Stimulated activated memory B cell treated with anti-CD40 and anti-IgM and Interleukin-4, amounts not matched to agents 10 μg/mL and 1 μg/mL and 100 μg/mL, for 72 hours (primary cell): ENCODE measurements at places on chromosomes 7 and 10.

DNA sequence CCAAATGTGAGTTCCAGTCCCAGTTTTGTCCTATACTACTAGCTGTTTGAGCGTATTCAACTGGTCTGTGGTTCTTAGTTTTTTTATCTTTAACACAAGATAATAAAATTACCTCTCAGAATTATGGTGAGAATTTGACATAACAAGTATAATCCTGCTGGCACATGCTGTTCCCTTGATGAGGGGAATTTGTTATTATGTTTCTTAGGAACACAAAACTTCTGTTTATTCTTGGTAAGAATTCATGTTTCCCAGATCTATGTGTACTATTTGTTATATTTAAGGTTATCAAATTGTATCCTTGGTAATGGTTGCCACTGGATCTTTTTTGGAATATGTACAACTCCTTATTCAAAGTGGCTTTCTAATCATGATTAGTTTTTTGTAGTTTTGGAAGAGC is 335.6 kb downstream of the ADK start:
- ATAC-seq, result no peak

DNA sequence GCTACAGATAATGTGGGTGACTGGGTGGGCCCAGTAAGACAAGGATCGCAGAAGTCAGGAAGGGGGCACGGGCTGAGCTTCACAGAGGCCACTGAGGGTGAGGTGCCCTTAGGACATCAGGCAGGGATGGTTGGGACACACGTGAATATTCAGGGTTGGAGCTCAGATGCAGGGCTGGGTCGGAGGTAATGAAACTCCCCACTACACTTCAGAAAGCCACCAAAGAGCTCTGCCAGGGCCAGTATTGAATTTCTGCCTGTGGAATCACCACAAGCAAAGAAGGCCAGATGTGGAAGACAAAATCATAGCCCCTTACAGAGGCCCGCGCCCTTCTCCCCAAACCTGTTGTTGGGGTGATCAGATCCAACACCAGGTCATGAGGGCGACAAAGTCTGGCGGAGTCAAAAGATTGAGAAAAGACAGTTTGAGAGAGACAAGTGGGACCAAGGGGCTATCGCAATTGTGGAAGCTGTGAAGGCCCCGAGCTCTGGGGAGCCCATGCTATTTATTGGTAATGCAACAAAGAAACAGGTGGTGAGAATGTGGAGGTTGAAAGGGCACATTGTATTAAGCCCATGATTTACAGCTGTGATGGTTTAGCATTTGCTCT is 42.4 kb downstream of the STRA8 start:
- ATAC-seq, result no peak

GRCh38 chr7:155681663-155682062 is 37.2 kb downstream of the RBM33 start:
- ATAC-seq, result no peak

DNA sequence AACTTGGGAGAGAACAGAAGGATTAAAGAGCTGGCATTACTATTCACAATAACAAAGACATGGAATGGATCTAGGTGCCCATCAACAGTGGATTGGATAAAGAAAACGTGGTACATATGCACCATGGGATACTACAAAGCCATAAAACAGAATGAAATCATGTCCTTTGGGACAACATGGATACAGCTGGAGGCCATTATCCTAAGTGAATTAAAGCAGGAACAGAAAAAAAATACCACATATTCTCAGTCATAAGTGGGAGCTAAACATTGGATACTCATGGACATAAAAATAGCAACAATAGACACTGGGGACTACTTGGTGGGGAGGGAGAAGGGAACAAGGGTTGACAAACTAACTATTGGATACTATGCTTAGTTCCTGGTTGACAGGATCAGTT is 133.2 kb upstream of the ITGB1 start:
- no peak for ATAC-seq

- ATAC-seq, result no peak
These were observed 9.3 kb downstream of the STEAP1 start for GRCh38 chr7:90163534-90163933.

- ATAC-seq, result peak; percentile 40
These were observed 10.9 kb upstream of the MAP3K8 start for GRCh38 chr10:30422981-30423654.

DNA sequence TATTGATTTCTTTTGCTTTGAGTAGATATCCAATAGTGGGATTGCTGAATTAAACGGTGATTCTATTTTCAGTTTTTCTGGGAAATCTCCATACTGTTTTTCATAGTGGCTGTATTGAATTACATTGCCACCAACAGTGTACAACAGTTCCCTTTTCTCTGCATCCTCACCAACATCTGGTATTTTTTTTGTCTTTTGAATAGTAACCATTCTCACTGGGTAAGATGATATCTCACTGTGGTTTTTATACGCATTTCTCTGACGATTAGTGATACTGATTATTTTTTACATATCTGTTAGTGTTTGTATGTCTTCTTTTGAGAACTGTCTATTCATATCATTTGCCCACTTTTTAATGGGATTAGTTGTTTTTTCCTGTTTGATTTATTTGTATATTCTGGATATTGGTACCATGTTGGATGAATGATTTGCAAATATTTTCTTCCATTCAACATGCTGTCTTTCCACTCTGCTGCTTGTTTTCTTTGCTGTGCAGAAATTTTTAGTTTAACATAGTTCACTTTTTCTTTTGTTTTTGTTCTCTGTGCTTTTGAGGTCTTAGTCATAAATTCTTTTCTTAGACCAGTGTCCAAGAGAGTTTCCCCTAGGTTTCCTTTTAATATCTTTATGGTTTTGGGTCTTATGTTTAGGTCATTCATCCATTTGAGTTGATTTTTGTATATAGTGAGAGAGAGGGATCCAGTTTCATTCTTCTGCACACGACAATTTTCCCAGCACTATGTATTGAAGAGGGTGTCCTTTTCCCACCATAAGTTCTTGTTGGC is 584.7 kb downstream of the PHTF2 start:
- ATAC-seq, result no peak

DNA sequence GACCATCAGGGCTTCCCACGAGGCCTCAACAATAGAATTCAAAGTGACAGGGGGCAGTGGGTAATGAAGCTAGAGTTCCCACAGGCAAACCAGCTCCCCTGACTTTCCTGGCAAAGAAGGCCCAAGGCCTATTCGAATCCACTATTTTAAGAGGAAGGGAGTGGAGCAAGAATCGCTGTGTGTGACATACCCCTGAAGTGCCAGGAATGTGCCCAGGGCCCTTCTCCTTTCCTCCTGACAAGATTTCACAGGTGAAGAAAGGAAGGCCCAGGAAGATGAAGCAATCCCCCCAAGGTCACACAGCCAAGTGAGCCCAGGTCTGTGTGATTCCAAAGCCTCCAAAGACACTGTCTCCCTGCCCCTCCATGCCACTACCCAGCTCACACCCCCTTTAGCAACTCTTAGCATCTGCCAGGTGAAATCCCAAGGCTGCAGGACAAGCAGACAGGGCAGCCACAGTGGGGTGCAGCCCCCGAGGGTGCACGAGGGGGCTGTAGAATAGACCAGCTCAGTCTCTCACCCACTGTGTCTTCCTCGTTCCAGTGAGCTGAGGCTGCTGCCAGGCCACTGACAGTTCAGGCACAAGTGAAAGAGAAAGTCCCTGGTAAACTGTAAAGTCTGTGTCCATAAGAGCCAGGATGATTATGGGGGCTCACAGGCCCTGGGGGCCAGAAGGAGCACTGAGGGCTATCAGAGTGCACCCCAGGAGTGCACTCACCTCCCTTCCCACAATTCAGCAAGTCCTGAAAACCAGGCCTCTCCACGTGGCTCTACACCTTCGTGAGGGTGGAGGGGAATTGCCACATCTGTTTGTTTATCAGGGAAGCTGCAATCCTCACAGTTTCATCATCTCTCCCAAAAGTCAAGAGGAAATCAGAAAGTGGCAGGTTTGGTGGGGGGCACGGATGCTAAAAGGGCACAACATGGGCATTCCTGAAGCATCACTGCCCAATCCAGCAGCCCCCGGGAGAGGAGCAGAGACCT is 70.8 kb upstream of the ZMIZ1 start:
- no peak for ATAC-seq

GRCh38 chr10:1954300-1954699 is 217.0 kb upstream of the ADARB2 start:
- no peak for ATAC-seq

DNA sequence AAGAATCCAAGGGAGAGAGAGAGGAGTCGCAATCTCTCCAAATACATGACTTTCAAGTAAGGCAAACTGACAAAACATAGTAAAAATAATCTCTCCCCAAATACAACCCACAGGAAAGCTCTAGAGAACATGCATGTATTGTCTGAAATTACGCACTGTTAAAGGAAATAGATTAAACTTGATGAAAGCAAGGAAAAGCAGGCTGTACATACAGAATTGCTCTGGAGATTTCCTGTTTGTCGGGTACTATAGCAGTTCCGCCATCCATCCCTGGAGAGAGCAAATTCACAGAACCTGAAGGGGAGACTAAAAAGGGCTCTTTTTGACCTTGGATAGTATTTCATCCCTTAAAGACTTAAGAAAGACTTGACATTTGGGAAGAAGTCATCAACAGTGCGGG is 170.2 kb upstream of the BET1 start:
- ATAC-seq, result no peak

GRCh38 chr7:148719753-148720152 is 21.1 kb downstream of the CUL1 start:
- ATAC-seq, result no peak

- no peak for ATAC-seq
These were observed 233.9 kb downstream of the DNAJB6 start for GRCh38 chr7:157570531-157571200.

DNA sequence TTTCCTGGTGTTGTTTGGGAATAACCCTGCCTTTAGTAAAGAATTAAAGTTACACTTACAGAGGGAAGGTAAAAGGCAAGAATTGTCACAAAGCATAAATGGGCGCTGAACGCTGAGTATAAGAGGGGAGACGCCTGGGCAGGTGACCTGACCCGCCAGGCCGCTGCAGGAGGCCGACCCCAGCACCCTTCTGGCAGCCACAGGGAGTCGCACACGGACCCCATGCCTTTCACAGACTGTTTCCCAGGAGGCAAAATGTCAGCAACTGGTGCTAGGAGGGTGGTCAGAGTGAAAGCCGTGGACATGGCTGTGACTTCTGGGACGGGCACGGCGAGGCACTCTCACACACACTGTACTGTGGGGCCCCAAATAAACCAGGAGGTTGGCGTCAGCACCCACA is 288.2 kb downstream of the WDR37 start:
- ATAC-seq, result no peak

GRCh38 chr7:10146271-10146670 is 827.4 kb upstream of the PHF14 start:
- no peak for ATAC-seq

GRCh38 chr7:97845622-97846203 is 26.5 kb downstream of the ASNS start:
- ATAC-seq, result no peak

DNA sequence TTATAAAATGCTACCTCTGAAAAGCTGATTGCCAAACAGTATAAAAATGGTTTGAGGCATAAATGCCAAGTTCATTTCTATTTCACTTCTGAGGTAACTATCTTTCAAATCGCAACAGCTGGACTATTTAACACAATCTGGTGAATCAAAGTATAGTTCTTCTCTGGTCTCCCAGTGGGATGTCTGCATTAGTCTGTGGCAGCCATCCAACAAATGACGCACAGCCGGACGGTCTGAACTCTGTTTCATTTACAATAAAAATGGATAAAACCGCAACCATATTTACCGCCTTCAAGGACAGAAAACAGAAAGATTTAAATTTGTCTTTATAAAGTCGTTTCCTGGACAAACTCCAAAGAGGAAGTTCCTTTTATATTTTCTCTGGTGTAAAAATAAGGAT is 41.9 kb downstream of the ENO4 start:
- ATAC-seq, result no peak

DNA sequence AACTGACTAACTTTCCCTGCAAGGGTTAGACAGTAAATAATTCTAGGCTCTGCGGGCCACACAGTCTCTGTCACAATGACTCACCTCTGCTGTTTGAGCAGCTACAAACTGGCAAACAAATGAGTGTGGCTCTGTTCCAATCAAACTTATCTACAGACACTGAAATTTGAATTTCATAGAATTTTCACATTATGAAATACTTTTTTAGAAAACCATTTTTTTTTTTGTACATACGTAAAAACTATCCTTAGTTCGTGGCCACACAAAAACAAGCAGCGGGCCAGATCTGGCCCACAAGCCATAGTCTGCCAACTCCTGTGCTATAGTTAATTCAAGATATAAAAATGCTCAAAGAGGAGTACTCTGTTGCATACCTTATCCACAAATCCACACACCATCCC is 32.6 kb downstream of the PIP4K2A start:
- ATAC-seq, result no peak

DNA sequence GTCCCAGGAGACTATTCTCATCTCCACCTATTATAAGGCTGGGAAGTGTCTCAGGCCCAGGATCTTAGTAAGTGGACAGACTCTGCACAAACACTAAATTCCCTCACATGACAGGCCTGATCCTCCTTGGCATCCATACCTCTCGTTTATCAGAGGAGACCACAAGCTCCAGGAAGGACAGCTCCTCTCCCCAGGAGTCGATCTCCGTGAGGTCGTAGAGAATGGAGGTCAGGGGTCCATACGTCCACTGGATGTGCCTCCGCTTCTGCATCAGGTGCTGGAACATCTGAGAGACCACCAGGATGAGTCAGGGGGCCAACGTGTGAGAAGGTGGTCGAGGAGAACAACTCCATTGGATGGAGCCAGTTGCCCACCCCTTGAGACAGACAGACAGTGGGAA is 5.6 kb downstream of the TRPV5 start:
- no peak for ATAC-seq

GRCh38 chr10:111724121-111724520 is 459.4 kb downstream of the GPAM start:
- no peak for ATAC-seq

DNA sequence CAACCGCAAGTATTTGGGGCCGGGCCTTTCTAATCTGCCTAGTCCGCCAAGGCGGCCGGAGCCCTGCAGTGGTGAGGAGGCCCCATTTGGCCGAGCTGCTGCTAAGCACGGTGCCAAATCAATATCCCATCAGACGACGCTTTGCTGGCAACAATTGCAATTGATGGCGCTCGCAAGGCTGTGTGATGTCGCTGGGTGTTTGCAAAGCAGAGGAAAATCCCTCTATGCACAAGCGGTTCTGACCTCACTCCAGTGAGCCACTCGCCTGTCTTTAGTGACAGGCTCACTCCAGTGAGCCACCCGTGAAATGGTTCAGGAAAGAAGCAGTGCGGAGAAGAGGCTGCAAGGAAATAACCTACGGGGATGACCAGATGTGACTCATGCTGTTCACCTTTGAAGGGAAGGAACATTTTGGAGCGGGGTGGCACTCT is 18.3 kb upstream of the PDE1C start:
- ATAC-seq, result no peak
